ENCODE measurements at places on chromosomes 3 and 15.

DNA sequence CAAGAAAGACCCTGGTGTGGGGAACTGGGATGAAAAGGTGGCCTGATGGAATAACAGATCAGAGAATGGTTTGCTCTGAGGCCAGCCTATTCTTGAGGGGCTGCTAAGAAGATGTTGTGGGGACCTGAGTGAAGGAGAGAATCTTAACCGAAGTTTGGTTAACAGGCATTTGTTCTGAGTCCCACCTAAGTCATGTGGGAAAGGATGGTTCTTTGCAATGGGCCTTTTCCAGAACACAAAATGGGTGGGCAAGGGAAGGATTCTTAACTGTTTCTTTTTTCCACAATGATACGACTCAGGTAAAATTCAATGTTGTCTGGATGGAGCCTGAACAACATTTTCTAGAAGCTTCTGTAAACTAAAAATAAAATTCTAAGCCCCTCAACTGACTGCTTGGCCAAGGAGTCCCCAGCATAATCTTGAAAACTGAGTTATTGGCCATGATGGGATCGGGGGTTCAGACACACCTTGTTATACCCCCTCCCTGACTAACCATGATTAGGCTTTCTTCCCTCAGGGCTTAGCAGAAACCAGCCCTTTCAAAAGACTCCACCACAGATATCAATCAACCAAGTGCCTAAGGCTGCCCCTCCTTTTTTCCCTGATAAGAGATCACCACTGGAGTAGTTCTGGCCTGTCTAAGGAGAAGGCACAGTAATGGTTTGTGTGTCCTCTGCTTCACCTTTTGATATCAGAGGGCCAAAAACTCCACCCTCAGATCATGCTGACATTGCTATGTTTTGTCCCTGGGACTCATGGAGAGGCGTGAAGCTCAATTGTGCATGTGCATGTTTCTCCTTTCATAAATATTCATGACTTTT, 30.1 kb downstream of the SCN11A start:
- DNase-seq, result no peak

- DNase-seq, result no peak
These were observed 130.6 kb downstream of the IMPG2 start for GRCh38 chr3:101189796-101190195.

- no peak for DNase-seq
These were observed 34.1 kb upstream of the HES1 start for GRCh38 chr3:194101592-194102432.

DNA sequence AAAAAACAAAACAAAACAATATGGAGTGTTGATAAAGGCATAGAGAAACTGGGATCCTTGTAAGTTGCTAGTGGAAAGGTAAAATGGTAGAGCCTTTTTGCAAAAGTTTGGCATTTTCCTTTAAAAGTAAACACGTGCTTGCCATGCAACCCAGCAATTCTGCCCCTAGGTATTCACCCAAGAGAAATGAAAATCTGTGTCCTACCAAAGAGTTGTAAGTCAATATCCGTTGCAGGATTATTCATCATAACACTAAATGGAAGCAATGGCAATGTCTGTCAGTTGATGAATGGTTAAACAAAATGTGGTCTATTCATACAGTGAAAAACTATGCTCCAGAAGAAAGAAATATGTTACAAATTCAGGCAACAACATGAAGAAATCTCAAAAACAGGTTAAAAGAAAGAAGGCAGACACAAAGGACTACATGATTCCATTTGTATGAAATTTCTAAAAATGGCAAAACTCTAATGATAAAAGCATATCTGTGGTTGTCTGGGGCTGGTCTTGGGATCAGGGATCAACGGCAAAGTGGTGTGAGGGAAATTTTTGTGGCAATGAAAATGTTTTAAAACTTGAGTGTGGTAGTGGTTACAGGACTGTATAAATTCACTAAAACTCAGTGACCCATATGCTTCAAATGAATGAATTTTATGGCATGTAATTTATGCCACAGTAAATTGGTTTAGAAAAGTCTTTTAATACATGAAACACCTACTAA, 229.6 kb downstream of the OPA1 start:
- DNase-seq, result no peak

GRCh38 chr3:76131396-76132153, 346.2 kb upstream of the ZNF717 start:
- no peak for DNase-seq

DNA sequence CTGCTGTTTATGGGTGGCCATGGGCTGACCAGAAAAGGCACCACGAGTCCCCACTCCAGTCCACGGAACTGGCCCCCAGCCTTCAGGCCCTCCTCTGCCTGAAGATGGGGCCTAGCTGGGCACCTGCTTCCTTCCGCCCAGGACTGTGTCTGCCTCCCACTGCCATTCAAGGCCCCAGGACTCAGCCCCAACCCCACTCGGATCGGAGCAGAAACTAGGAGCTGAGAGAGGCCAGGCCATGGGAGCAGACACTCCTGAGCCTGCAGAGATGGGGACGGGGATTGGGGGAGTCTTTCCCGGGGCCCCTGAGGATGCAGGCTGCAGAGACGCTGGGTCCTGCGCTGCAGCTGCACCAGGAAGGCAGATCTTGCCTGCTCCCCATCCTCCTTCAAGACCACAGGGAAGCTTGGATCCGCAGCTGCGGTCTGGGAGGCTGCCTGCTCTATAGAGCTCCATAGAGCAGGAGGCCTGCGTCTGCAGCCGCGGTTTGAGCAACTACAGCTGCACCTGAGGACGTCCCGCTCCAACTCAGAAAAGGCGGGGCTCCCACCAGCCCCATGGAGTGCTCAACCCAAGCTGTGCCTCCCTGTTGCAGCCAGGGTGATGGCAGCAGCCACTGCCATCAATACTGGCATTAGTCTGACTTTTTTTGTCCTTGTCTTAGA, 383.9 kb upstream of the TMCO5A start:
- DNase-seq, result no peak

DNA sequence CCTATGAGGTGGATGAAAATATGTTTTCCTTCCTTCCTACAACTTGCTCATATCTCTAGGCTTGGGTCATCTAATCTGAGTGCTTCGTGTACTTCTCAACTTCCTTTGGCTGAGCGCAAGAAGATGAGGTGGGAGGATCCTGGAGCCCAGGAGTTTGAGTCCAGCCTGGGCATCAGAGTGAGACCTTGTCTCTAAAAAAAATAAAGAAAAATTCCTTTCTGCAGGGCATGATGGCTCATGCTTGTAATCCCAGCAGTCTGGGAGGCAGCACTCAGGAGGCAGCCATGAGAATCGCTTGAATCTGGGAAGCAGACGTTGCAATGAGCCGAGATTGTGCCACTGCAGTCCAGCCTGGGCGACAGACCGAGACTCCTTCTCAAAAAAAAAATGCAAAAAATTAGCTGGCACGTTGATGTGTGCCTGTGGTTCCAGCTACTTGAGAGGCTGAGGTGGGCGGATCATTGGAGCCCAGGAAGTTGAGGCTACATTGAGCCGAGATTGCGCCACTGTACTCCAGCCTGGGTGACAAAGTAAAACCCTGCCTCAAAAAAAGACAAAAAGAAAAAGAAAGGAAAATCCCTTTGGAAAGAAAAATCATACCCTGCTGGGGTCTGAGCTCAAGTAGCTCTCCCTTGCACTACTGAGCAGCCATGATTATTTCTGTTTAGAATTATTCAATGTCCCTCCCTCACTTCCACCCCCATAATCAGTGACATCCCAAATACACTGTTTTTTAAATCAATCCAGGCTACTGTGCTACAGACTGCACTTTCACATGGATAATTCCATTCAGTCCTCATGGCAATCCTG, 28.0 kb upstream of the RAB11A start:
- DNase-seq, result no peak

- DNase-seq, result no peak
These were observed 327.1 kb downstream of the KBTBD8 start for GRCh38 chr3:67325231-67325630.

- DNase-seq, result peak; percentile 27
These were observed 727 bp downstream of the NSMCE3 start for GRCh38 chr15:29268706-29269484.

DNA sequence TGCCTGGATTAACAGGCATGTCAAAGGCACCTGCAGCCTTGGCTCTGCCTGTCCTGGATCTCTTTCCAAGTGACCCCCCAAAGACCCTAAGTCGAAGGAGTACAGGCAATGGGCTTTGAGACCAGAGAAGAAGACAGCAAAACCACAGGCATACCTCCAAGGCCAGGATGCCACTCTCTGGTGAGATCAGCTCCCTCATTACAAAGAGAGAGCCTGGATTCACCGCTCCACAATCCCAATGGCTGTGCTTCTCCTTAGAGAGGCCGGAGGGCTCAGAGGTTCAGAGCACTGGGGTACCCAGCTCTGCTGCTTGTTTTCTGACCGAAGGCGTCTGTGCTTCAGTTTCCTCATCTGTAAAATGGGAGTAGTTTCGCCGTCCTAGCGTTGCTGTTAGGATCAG, 154.6 kb upstream of the MEF2A start:
- DNase-seq, result no peak

DNA sequence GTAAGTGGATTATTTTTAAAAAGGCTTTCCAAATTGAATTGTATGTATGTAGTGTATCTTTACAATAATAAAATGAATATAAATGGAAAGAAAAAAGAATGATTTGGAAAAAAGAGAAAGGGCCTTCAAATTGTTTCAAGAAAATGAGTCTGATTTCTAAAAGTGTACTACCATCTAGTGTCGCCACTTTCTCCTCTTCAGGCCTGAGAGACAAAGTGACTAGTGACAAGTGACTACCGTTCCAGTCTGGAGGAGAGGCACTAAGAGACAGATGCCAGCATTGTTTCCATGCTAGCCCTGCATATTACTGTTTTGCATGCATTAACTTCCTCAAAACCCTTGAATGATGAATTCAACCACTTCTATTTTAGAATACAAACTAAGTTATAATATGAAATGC, 39.3 kb downstream of the P3H2 start:
- no peak for DNase-seq

GRCh38 chr3:122097141-122097540, 42.0 kb downstream of the CD86 start:
- DNase-seq, result no peak

DNA sequence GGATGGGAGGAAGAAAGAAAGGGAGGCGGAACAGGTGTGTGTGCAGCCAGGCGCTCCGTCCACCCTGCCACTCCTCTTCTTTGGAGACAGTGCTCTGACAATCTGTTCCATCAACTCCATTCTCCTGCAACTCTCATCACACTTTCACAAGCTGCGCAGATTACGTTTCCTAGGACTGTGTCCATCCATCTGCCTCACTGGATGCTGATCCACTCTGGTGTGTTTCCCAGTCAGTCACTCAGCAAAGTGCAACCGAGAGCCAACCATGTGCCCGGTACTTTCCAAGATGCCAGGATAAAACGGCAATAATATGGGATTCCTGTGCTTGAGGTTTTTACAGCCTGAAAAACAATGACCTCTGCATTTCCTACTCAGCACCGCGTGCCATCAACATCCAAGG, 59.6 kb downstream of the SLC12A8 start:
- DNase-seq, result no peak

Data from activated CD4-positive, alpha-beta T cell treated with anti-CD3 and anti-CD28 coated beads for 1 hour (primary cell).